Activated T-helper 2 cell treated with anti-CD3 and anti-CD28 coated beads, Interferon-gamma antibody, Interleukin-2, Interleukin-4, amounts not matched to agents 10 μg/mL and 5 μg/mL and 100 μg/mL, durations not matched to agents 14 hours and 24 hours and 36 hours (primary cell): ENCODE measurements at places on chromosomes 6 and 20.

DNA sequence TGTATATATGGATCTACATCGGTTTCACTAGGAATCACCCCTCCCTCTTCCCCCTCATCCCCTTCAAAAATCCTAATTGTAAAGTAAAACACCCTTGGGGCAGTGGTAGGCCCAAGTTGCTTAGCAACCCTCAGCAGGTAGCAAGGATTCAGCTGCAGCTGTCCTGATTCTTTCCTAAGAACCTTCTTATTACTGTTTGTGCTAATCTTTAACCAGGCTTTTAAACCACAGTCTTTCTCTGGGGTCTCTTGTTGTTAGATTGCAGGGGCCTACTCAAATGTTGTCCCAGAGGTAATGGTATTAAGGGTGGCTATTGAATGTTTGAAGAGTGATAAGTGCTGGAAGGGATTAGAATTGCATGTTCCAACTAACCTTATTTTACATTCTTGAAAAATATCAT is 46.4 kb downstream of the PRL start:
- H3K27me3 ChIP-seq, result no peaks in the 10 kb centered on the region
- no peak overlapping the region for H3K27ac ChIP-seq
- no peak overlapping the region for H3K4me3 ChIP-seq
- no peaks in the 10 kb centered on the region for H3K36me3 ChIP-seq
- no peaks in the 10 kb centered on the region for H3K4me1 ChIP-seq
- DNase-seq, result no peak

GRCh38 chr6:143401636-143402370 is 48.7 kb downstream of the ADAT2 start:
- no peak for DNase-seq
- no peaks in the 10 kb centered on the region for H3K27me3 ChIP-seq
- no peak overlapping the region for H3K27ac ChIP-seq
- H3K4me1 ChIP-seq, result peaks cover 13% of the 10 kb centered on the region
- no peaks in the 10 kb centered on the region for H3K36me3 ChIP-seq

DNA sequence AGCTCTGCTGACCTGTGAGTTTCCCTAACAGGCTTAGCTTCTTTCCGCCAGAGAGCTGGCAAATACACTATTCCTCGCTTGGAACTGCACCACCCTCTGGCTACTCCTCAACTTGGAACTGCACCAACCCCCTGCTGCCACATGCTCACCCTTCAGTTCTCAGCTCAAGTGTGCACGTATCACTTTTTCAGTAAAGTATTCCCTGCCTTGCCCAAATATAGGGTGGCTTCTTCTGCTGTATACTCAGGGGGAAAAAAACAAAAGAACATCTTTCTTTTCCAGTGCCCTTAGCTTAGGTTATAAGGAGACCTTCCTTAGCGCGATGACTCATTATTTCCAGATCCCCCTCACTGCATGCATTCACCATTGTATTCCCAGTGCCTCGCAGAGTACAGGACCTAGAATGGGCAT is 21.2 kb downstream of the GNAS-AS1 start:
- no peak for DNase-seq
- H3K4me1 ChIP-seq, result peaks cover 12% of the 10 kb centered on the region
- H3K27ac ChIP-seq, result no peak overlapping the region

DNA sequence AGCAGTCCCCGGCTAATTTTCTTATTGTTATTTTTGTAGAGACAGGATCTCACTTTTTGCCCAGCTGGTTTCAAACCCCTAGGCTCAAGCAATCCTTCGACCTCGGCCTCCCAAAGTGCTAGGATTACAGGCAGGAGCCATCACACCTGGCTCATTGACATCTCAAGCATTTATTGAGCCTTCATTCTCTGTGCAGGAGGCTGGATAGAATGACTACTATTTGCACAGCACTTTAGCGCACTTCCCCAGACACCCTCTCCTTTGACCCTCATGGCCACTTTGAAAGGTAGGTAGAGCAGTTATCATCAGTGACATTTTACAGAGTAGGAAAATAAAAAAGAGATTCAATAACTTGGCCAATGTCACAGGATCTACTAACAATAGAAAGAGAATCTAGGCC is 124.0 kb upstream of the STXBP5 start:
- H3K4me3 ChIP-seq, result no peak overlapping the region
- DNase-seq, result no peak

- H3K36me3 ChIP-seq, result no peaks in the 10 kb centered on the region
- no peaks in the 10 kb centered on the region for H3K27me3 ChIP-seq
- DNase-seq, result no peak
- no peaks in the 10 kb centered on the region for H3K4me1 ChIP-seq
- no peak overlapping the region for H3K27ac ChIP-seq
- H3K4me3 ChIP-seq, result no peak overlapping the region
These were observed 205.3 kb downstream of the TENT5A start for GRCh38 chr6:81547149-81547548.

DNA sequence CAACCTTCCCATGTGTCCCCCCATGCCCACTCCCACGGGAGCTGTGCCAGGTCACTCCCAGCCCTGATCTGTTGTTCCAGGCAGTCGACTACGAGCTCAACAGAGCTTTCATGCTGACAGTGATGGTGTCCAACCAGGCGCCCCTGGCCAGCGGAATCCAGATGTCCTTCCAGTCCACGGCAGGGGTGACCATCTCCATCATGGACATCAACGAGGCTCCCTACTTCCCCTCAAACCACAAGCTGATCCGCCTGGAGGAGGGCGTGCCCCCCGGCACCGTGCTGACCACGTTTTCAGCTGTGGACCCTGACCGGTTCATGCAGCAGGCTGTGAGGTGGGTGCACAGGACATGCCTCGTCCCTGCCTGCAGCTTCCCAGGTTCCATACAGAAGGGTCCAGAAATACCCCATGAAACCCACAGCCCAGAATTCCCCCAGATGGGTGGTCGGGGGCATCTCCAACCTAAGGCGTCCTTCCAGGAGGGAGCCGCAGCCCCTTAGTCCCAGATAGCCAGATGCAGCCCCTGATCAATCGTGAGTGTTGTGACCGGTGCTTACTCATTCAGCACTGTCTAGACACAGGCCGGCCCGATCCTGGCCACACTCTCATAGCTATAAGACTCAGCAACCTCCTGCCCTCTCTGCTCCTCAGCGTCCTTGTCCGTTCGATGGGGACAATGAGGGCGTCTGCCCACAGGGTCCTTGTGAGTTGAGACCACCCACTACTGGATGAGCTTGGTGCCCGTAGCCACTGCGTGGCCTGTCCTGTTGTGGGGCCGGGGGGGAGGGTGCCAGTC is 142.1 kb downstream of the TAF4 start:
- H3K27ac ChIP-seq, result no peak overlapping the region
- H3K4me1 ChIP-seq, result no peaks in the 10 kb centered on the region
- no peaks in the 10 kb centered on the region for H3K27me3 ChIP-seq
- no peaks in the 10 kb centered on the region for H3K36me3 ChIP-seq

GRCh38 chr6:91476000-91476399 is 889.1 kb upstream of the MAP3K7 start:
- no peaks in the 10 kb centered on the region for H3K27me3 ChIP-seq
- no peaks in the 10 kb centered on the region for H3K36me3 ChIP-seq
- no peak overlapping the region for H3K27ac ChIP-seq

GRCh38 chr20:59836767-59837166 is 96.7 kb downstream of the SYCP2 start:
- no peaks in the 10 kb centered on the region for H3K4me1 ChIP-seq
- no peak overlapping the region for H3K27ac ChIP-seq
- peaks cover 13% of the 10 kb centered on the region for H3K27me3 ChIP-seq
- H3K4me3 ChIP-seq, result no peak overlapping the region
- H3K36me3 ChIP-seq, result no peaks in the 10 kb centered on the region

DNA sequence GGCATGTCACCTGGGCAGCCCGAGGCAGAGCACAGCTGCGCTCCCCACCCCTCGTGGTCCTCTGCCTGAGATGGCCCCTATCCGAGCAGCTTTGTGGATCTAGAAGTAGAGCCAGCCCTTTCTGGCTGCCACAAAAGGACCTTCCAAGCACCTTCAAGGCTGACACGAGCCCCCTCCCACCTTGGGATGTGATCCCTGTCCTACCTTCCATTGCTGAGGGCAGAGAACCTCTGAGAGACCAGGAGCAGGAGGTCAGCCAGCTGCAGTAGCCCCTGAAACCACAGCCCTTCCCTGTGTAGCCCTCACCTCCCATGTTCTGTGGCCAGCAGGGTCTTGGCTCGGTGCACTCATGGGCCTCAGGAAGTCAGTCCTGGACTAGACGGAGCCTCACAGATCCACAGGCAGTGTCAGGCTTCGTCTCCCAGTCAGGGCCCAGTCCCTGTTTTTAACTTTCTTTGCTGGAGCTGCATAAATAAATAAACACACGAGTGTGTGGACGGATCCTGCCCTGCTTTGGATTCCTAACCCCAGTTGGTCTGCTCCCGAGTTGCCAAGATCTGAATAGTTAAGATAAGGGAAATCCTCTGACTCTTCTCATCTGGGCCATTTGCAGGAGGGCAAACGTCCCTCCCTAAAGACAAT is 507.7 kb downstream of the PREX1 start:
- DNase-seq, result no peak
- H3K36me3 ChIP-seq, result no peaks in the 10 kb centered on the region
- H3K4me1 ChIP-seq, result no peaks in the 10 kb centered on the region
- peaks cover 6% of the 10 kb centered on the region for H3K27me3 ChIP-seq

GRCh38 chr6:138844192-138844591 is 48.3 kb downstream of the ECT2L start:
- no peaks in the 10 kb centered on the region for H3K36me3 ChIP-seq
- no peak overlapping the region for H3K4me3 ChIP-seq
- DNase-seq, result no peak

GRCh38 chr6:52019092-52019491 is 68.3 kb downstream of the PKHD1 start:
- H3K27ac ChIP-seq, result no peak overlapping the region
- peaks cover 2% of the 10 kb centered on the region for H3K27me3 ChIP-seq
- H3K4me3 ChIP-seq, result no peak overlapping the region
- no peak for DNase-seq
- no peaks in the 10 kb centered on the region for H3K4me1 ChIP-seq

- H3K4me1 ChIP-seq, result no peaks in the 10 kb centered on the region
- H3K4me3 ChIP-seq, result no peak overlapping the region
- DNase-seq, result no peak
- H3K27me3 ChIP-seq, result no peaks in the 10 kb centered on the region
These were observed 642.6 kb downstream of the KIF16B start for GRCh38 chr20:15930311-15931305.
